ENCODE measurements at places on chromosomes 16 and 17. TPM values are rescaled to one million over a fixed set of nuclear protein-coding genes. Genes with fewer than 3 reads are reported as not detected.

Gene SLC2A4
- total RNA-seq: not detected

Gene CYB561
- total RNA-seq: 64.1 TPM

DNA sequence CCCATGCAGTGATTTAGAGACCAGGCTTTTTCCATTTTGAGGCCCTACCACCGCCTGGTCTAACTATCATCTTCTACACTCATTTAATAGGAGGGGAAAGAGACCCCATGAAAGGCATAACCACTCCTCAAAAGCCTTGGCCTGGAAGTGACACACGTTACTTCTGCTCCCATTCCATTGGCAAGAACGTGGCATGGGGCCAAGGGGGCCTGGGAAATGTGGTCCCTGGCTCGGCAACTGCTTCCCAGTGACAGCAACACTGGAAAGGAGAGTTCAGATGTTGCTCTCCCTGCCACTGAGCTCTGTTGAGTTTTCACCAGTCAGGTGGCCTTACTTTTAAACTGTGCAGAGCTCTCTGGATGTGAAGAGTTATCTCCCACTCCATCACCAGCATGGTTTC is 45.2 kb upstream of the MAP3K14 start:
- H3K27ac ChIP-seq: no peak overlapping the region
- H3K4me1 ChIP-seq: no peaks in the 10 kb centered on the region
- H3K36me3 ChIP-seq: no peaks in the 10 kb centered on the region
- H3K4me3 ChIP-seq: no peak overlapping the region

GRCh38 chr17:57986841-57987580 is 1.0 kb downstream of the VEZF1 start:
- H3K27me3 ChIP-seq: no peaks in the 10 kb centered on the region
- peaks cover 37% of the 10 kb centered on the region for H3K4me1 ChIP-seq
- peaks cover 4% of the 10 kb centered on the region for H3K36me3 ChIP-seq
- peak; percentile 17 for DNase-seq

DNA sequence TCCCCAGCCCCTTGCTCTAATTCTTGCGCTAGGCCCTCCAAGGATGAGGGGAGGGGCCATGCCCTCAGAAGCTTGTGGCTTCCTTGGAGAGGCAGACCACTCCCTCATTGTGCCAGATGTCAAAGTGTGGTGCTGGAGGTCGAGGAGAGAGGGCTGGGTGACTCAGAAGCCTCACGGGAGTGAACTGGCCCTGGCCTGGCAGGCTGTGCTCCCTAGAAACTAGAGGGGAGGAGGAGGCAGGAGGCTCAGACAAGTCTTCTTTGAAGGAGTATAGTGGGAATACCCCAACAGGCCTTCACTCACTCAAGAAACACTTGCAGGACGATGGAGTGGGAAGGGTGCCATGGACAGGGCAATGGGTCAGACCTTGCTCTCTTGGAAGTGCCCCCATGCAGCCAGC is 18.5 kb downstream of the ANKRD40 start:
- DNase-seq: no peak
- H3K27me3 ChIP-seq: no peaks in the 10 kb centered on the region
- no peaks in the 10 kb centered on the region for H3K4me1 ChIP-seq
- peaks cover 18% of the 10 kb centered on the region for H3K36me3 ChIP-seq
- no peak overlapping the region for H3K4me3 ChIP-seq

- H3K27me3 ChIP-seq: no peaks in the 10 kb centered on the region
- H3K4me1 ChIP-seq: peaks cover 32% of the 10 kb centered on the region
- H3K27ac ChIP-seq: peak overlapping the region; percentile 95
- DNase-seq: no peak
- H3K36me3 ChIP-seq: no peaks in the 10 kb centered on the region
Measured at GRCh38 chr17:67433248-67433924, 56.3 kb downstream of the PITPNC1 start.

GRCh38 chr16:69187446-69188235 is 677 bp downstream of the SNTB2 start:
- H3K27ac ChIP-seq: peak overlapping the region; percentile 37
- H3K4me1 ChIP-seq: peaks cover 50% of the 10 kb centered on the region
- H3K27me3 ChIP-seq: no peaks in the 10 kb centered on the region
- peak overlapping the region; percentile 78 for H3K4me3 ChIP-seq

Gene ACSM2B
- total RNA-seq: not detected

DNA sequence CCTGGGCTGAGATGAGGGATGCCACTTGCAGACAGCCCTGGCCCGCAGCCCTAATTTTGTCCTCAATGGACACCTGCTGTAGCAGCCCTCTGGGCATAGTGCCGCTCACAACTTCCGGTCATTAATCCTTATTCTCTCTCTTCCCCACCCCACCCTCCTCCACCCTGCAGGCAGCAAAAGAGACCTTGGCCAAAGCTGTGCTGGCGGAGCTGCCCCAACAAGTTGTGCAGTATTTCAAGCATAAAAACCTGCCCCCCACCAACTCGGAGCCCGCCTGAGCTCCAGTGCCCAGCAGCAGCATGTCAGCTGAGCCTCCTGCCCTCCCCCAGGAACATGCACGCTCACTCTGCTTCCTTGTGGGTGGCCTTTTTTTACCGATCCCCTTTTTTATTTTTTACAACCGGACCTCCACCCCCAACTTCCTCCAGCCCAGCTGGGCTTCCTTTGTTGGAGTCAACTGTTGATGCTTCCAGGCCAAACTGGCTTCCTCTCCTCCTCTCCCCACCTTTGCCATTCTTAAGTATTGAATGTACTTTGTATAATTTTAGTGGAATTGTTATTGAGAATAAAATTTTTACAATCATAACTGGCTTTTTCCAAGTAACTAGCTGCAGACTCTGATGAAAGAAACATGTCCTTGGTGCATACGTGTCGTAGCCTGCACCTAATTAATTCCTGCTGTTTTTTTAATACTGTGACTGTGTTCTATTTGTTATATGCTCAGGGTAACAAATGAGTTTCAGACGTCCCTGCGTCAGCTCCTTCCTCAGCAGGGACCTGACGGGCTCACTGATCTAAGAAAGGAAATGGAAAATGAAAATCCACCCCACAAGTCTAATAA is 38.2 kb downstream of the PSME3IP1 start:
- H3K27ac ChIP-seq: no peak overlapping the region
- H3K36me3 ChIP-seq: peaks cover 2% of the 10 kb centered on the region
- H3K27me3 ChIP-seq: peaks cover 3% of the 10 kb centered on the region
- peaks cover 33% of the 10 kb centered on the region for H3K4me1 ChIP-seq

Gene LPO
- total RNA-seq: not detected

Gene GID4
- 7.9 TPM for total RNA-seq

DNA sequence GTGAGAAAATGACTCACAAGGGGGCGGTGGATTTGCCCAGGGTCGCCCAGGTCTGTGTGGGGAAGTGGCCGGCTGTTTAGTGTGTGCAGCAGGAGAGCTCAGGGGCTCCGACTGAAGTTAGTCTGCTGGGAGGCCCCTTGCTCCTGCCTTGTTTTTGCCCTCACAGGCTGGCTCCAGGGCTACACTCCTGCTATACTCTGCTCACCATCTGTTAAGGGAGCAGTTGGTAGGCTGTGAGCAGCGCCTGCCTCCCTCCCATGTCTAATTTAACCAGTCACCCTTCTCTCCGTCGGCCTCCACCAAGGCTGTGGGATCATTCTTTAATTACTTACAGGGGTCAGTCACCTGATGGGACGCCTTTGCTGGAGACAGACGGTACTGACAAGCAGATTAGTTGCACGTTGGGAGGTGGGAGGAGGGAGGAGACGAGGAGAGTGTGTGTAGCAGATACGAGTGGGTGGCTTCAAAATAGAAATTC is 35.5 kb downstream of the KSR1 start:
- no peak overlapping the region for H3K4me3 ChIP-seq
- no peaks in the 10 kb centered on the region for H3K27me3 ChIP-seq
- DNase-seq: no peak
- H3K27ac ChIP-seq: no peak overlapping the region

All from T-cell (primary cell).